ENCODE measurements at places on chromosomes 2 and 18. TPM values are rescaled to one million over a fixed set of nuclear protein-coding genes. Genes with fewer than 3 reads are reported as not detected.

DNA sequence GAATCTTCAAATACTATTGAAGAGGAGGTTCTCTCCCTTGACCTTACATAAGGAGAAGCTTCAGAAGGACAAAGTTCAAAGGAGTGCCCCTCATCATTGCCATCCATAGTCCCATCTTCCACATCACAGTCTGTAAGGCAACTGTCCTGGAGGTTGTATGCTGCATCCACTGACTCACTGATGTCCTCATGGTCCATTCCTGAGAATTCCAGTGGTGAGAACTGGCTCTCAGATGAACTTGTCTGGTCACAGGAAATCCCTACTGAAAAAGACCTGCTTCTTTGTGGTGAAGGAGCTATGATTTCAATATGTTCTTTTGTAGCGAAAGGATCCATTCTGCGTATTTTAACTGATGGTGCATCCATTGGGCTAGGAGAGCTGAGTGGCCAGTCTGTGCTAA, 52.2 kb downstream of the EIF2AK3 start:
- no peak for ATAC-seq

DNA sequence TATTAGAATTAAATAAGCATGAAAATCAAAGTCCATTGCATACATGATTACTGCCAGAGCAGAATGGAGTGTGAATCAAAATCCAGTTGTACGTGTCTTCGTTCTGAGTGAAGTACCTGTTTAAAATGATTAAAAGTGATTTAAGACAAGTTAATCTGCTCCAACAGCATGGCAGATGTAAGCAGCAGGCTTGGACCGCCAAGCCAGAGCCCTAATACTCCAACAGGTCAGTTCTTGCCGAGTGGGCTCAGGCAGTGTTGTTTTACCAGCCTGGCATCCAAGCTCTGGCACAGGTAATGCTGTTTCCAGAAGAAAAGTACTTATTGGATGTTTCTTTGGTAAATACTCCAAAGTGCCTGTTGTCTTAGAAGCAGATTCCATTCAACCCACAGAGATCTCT, 171.4 kb upstream of the EPAS1 start:
- ATAC-seq, result peak; percentile 90

DNA sequence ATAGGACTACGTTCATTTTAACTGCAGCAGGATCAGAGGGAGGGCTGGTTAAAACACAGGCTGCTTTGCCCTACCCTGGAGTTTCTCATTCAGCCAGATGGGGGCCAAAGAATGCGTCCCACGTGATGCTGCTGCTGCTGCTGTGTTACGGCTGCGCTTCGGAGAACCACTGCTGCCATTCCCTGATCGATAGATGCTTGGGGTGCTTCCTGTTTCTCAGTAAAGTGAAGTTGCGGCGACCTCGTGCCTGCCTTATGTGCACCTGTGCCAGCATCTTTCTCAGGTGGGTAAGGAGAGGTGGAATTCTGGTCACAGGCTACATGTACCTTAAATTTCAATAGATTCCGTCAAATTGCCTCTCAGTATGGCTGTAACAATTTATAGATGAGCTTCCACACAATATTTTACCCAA, 24.7 kb upstream of the TOGARAM2 start:
- ATAC-seq, result no peak

- ATAC-seq, result no peak
These were observed 25.7 kb downstream of the ADI1 start for GRCh38 chr2:3493615-3494007.

- no peak for ATAC-seq
These were observed 5.1 kb downstream of the NOL4 start for GRCh38 chr18:34219651-34220050.

- ATAC-seq, result no peak
These were observed 16.3 kb downstream of the SLC19A3 start for GRCh38 chr2:227701556-227701955.

MATN3 gene
- 0.56 TPM for total RNA-seq

DNA sequence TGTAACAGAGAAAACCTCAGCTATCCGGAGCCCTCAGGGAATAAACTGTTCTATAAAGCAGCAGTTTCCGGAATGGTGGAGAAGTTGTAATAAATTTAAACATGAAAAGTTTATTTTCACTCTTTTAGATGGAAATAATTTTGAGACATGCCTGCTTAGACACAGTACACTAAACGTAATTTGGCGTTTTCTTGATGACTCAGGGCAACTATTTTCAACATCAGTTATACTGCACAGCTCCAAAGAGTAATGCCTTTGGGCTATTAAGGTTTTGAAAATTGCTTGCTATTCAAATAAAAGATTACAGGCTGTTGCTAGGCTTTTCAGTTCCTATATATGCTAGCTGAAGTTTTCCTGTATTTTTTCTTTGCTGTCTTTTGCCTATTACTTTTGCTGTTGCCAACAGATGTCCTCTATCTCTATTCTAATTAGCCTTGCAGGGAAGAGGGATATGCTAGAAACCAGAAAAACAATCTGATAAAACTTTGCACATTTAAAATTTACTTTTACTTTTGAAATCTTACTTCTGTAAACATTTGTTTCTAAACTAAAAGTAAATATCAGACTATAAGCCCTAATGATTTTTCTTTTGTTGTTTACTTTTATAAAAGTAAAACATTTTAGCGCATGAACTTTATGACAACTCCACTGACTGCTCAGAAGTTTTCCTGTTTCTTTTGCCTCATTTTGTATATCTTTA, 113.4 kb upstream of the WDSUB1 start:
- ATAC-seq, result no peak

GTF3C2 gene
- 50.8 TPM for total RNA-seq

- peak; percentile 8 for ATAC-seq
These were observed 122.7 kb downstream of the VIT start for GRCh38 chr2:36819095-36819711.

DNA sequence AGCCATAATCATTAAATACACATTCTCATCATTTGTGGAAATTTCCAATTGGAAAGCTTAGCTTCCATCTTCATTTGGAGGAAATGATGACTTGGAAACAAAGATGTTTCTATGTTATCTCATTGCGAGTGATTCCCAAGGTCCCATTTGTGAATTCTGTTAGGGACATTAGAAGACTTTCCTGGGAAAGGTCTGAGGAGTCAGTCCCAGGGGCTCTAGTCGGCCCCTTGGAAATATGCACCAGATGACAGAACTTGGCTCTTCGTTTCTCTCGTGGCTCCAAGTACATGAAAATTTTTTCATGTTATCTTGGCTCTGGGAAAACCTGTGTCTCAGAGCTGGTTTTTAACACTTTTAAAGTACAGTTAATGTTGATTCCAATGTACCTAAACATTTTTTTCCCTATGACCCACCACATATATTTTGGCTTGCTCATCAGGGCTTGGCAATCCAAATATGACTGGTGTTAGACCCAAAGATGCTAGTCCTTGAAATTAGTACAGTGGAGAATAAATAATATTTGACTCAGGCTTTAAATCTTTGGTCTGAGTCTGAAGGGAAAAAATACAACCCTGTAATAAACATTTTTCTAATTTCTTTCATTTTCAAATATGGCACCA, 15.4 kb upstream of the CAVIN2 start:
- no peak for ATAC-seq

DNA sequence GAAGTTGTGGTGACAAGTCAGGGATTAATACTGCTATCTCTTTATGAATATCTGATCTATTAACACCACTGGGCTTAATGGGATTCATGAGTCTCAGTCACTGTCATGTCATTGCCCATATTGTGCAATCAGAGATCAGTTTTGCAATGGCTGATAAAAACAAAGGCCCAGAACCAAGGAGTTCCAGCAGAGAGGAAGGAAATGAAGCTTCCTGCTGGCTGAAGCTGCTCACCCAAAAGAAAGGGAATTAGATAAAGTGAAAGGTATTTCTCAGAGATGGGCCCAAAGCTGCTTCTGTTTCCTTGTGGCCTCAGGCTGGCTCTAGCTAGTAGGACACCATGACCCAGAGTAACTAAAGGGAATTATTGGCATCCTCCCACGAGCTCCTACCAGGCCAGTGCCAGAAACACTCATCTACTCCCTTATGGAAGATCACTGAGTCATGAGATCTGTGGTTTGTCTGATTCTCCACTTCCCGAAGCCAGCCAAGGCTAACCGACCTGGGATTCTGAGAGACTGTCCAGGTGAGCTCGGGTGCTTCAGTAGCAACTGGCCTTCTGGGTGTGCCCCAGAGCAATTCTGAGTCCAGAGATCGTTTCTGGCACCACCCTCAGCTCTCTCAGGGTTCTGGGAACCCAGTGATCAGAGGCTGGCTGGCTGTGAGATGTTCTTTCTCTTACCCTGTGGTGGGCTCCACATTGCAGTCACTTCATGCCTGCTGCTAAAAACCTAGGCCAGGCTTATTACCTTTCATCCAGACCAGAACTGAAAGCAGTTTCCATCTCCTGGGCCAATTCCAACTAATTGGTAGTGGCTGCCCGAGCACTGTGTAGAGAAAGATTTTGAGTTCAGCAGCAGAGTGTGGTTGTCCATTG, 129.5 kb upstream of the PELI1 start:
- ATAC-seq, result peak; percentile 86

GRCh38 chr2:200305797-200306195, 697 bp upstream of the SPATS2L start:
- ATAC-seq, result no peak

GRCh38 chr2:16071865-16072637, 131.7 kb downstream of the MYCN start:
- ATAC-seq, result no peak

DNA sequence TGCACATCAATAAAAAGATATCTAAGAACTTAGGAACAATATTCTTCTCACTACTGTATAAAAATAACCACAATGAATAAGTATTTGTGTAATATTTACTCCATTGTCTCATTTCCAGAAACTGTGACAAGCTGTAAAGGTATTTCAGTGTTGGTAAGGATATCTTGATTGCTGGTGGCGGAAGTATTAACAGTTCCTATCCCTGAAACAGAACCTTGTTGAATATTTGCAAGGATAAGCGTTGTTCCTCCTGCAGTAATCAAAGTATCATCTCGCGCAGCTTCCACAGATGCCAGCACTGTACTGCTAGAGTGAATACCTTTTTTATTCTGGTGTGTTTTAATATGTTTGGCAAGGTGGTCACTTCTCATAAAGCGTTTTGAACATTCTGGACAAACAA, 55.3 kb downstream of the SP3 start:
- no peak for ATAC-seq

ST8SIA3 gene
- not detected for total RNA-seq

- no peak for ATAC-seq
These were observed 1.8 kb upstream of the KCNIP3 start for GRCh38 chr2:95295376-95295775.

- ATAC-seq, result no peak
These were observed 24.0 kb downstream of the LRRTM1 start for GRCh38 chr2:80280598-80280997.

Measured in esophagus mucosa (tissue), 1 donor.